ENCODE measurements at places on chromosomes 2 and 18.

- peak; percentile 42 for DNase-seq
Measured at GRCh38 chr2:43218702-43219382, 7.6 kb downstream of the ZFP36L2 start.

GRCh38 chr2:160367887-160368286 is 125.7 kb downstream of the RBMS1 start:
- no peak for DNase-seq

- no peak for DNase-seq
Measured at GRCh38 chr2:218290316-218291261, 1.7 kb downstream of the TMBIM1 start.

GRCh38 chr18:10804126-10804525 is 278.3 kb downstream of the NAPG start:
- no peak for DNase-seq

DNA sequence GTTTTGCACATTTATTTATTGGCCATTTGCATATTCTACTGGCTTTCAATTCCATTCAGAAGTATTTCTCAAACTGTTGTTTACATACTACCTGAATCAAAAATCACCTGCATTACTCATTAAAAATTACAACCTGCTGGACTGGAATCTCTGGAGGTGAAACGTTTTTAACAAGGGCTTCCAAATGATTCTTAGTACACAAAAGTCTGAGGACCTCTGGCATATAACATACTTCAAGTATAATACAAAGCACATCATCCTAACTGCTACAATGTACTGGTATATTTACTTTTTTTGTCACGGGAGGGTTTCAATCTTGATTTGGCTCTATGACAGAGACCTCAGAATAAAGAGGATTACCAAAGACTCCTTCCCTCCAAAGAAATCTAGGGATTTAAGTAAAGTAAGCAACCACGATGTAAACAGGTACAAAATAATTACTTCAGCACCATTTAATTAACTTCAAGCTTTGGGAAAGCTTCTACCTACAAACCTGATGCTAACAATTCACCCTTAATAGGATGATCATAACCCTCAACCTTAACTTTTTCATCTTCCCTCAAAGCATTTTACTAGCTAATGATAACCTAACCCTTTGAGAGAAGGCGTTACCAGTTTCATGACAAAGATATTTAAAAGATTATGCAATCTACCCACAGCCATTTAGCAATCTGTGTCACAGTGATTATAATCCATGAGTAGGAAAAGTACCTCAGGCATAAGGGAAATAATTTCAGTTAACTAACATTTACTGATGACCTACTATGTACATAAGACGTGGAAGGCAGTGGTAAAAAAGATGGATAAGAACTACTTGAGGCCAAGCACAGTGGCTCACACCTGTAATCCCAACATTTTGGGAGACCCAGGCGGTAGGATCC is 24.7 kb downstream of the ATAD2B start:
- DNase-seq: no peak

GRCh38 chr18:26307161-26307773 is 81.0 kb downstream of the TAF4B start:
- peak; percentile 59 for DNase-seq

GRCh38 chr2:66331176-66331575 is 103.7 kb upstream of the MEIS1 start:
- no peak for DNase-seq

DNA sequence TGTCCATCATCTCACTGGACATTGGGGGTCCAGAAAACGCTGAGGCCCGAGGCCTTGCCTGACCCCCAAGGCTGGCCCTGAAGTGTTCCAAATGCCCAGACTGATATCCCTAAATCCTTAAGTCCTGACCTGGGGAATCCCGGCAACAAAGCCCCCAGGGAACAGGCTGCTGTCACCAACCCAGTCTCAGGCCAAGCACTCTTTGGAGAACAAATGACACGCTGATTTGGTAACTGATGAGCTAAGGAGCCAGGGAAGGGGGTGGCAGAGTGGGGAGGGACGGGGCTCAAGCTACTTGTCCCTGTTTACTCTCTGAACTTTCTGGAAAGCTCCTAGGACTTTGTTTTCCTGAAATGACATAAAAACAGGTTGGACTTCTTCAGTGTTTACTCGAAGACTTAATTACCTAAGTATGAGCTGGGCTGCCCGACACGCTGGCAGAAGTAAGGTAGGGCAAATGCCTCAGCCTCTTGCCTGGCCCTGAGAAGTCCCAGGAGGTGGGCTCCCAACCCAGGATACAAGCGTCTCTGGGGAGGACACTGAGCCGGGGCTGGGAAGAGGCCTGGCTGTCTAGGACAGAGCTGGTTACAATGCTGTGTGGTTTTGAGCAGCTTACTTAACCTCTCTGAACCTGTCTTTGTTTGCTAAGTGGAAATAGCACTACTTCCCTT is 105.5 kb upstream of the GLI2 start:
- DNase-seq: no peak

GRCh38 chr2:66495788-66496640 is 61.1 kb downstream of the MEIS1 start:
- no peak for DNase-seq

DNA sequence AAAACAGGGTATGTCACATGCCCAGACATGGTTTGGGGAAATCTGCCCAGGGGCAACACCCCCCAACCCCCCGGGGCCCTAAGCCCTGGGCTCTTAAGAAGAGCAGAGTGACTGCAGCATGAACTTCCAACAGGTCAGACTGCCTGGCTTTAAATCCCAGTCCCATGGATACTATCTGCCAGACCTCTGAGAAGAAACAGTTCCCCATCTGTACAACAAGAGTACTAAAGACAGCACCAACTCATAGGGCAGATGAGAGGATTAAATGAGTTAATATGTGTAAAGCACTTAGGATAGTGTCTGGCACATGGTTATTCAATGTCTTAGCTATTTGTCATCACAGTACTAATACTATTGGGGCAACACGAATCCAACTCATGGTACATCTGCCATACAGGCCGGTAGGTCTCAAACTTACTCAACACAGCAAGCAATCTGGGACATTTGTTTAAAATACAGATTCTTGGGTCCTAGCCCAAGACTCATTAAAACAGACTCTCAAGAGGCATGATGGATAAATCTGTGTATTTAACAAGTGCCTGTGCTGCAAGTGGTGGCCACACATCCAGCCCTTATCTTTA is 23.4 kb downstream of the CDH2 start:
- no peak for DNase-seq

DNA sequence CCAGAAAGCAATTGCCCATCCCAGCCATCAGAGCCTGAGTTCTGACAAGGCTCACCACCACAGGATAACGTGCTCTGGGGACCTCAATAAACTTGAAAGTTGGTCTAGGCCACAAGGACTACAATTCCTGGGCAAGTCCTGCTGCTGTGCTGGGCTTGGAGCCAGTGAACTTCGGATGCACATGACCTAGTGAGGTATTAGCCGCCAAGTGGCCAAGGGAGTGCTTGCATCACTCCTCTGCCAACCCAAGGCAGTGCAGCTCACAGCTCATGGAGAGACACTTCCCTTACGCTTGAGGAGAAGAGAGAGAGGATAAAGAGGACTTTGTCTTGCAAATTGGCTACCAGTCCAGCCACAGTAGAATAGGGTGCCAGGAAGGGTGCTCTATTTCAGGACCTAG is 219.6 kb downstream of the MBD2 start:
- no peak for DNase-seq

GRCh38 chr2:205903549-205904129 is 182.3 kb downstream of the INO80D start:
- DNase-seq: no peak

DNA sequence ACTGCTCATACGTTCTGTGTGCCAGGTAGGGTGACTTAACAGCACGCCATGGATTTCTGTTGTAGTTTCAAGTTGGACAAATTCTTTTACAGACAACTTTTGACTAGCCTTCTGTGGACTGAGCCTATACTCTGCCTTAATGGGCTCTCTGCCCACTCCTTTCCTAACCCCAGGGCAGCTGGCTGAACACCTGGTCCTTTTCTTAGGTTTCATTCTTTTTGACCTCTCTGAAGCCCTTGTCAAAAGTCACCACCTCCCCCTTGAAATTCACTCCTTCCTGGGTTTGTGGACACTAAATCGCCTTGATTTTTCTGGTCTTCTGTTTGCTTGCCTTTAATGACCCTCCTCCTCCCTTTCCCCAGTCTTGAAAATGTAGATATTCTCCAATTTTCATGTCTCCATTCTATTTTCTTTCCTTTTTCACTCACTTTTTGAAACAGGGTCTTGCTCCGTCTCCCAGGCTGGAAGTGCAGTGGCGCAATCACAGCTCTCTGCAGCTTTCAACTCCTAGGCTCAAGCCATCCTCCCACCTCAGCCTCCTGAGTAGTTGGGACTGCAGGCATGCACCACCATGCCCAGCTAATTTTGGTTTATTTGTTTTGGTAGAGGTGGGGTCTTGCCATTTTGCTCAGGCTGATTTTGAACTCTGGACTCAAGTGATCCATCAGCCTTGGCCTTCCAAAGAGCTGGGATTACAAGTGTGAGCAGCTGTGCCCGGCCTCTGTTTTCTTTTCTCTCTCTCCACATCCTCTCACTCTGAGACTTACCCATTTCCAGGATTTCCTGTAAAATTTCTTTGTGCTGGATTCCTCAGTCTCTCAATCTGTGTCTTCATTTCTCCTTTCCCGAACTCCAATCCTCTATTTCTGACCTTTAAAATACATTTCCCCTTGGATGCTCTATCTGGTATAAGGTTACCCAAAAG is 112.9 kb downstream of the PLB1 start:
- DNase-seq: no peak

GRCh38 chr2:78999406-78999805 is 26.1 kb upstream of the REG3G start:
- DNase-seq: no peak

- DNase-seq: no peak
Measured at GRCh38 chr2:85584857-85585780, 888 bp downstream of the VAMP5 start.

GRCh38 chr2:178592655-178593054 is 112.4 kb downstream of the PLEKHA3 start:
- no peak for DNase-seq

- no peak for DNase-seq
Measured at GRCh38 chr2:8803658-8804379, 33.6 kb downstream of the KIDINS220 start.

DNA sequence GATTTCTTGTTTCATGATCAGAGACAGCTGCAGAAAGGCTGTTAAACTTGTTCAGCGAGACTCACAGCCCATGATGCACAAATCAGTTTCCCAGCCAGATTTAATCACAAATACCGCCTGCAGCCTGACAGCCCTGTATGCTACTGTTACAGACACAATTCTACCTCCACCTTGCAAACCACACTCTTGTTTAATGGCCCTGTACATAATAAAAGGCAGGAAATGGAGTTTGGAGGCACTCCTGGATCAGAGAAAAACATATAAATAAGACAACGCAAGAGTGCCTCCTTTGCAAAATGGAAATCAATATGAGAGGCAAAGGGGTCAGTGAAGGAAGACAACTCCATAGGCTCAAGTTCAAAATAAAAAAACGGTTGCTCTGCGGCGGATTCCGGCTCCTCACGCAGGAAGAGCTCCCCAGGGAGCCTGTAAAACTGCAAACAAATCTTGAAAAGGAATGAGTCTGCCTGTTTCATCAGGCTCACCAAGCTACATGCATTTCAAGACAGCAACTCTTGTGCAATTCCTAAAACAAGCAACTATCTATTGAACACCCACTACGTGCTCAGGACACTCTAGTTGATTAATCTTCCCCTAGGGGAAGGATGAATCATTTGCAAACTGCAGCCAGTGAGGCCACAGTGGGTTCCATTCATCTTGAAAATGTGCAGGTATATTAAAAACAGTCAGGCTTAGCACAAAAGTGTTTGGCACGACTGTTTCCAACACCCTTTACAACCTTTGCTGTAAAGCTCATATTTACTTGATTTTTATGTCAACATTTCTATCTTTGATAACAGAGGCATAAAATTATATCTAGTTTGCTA is 37.5 kb downstream of the TBC1D8 start:
- no peak for DNase-seq

GRCh38 chr18:34637094-34637801 is 72.8 kb upstream of the DTNA start:
- no peak for DNase-seq
